ENCODE measurements at places on chromosomes 1 and 21. TPM values are rescaled to one million over a fixed set of nuclear protein-coding genes. Genes with fewer than 3 reads are reported as not detected.

The IFNAR1 gene
- total RNA-seq: 40.3 TPM

The BMP8B gene
- total RNA-seq: 0.07 TPM

The RPE65 gene
- total RNA-seq: not detected

The DNAH14 gene
- 16.0 TPM for total RNA-seq

The CYP4Z1 gene
- not detected for total RNA-seq

The LIN28A gene
- not detected for total RNA-seq

The KANK4 gene
- 1.3 TPM for total RNA-seq

The MPL gene
- total RNA-seq: not detected

The ANGPTL3 gene
- total RNA-seq: not detected

The IGSF9 gene
- total RNA-seq: not detected

The KIF17 gene
- 1.3 TPM for total RNA-seq

The ZBTB8A gene
- total RNA-seq: 11.8 TPM

The GSTM3 gene
- 63.8 TPM for total RNA-seq

Measured in chondrocyte (in vitro differentiated cells).